Activated CD8-positive, alpha-beta T cell treated with anti-CD3 and anti-CD28 coated beads, Interleukin-2, amount 10 ng/mL, durations not matched to agents 7 days and 5 days (primary cell): ENCODE measurements at places on chromosomes 5 and 9. TPM values are rescaled to one million over a fixed set of nuclear protein-coding genes. Genes with fewer than 3 reads are reported as not detected.

- DNase-seq, result no peak
These were observed 849.9 kb upstream of the SEMA6A start for GRCh38 chr5:117424559-117424958.

DNA sequence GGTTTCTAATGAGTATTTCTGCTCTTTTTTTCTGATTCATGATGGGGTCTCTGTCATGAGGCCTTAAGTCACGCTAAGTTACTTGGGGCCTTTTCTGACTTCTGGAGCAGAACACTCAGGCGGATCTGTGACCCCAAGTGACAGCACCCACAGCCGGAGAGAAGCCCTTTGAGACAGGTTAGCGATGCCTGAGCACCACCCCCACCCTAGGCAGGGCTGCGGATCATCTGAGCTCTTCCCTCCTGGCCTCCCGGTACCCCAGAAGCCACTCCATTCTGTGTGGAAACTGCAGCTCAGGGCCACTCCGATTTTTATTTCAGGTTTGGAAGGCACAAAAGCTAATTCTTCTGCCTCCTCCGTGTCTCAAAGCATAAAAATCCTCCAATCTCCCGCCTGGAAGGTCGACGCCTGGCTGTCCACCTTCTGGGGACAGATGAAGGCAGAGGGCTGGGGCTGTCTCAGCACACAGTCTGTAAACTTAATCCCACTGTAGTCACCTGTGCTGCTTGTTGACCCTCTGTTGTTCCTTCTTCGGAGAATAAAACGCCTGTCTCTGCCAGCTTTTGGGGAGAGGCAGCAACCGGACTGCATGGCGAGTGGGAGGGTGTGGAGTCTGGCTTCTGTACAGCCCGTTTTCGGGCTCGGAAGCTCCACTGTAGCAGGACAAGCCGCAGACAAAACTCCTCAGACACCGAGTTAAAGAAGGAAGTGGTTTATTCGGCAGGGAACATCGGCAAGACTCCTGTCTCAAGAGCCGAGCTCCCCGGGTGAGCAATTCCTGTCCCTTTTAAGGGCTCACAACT lies 88.8 kb downstream of the SPRY4 start:
- no peak for DNase-seq

The IRX2 gene
- total RNA-seq, result not detected

The LCN15 gene
- total RNA-seq, result not detected

The QRFP gene
- total RNA-seq, result not detected

GRCh38 chr5:157026789-157027424 lies 32.0 kb downstream of the HAVCR1 start:
- peak; percentile 34 for DNase-seq

DNA sequence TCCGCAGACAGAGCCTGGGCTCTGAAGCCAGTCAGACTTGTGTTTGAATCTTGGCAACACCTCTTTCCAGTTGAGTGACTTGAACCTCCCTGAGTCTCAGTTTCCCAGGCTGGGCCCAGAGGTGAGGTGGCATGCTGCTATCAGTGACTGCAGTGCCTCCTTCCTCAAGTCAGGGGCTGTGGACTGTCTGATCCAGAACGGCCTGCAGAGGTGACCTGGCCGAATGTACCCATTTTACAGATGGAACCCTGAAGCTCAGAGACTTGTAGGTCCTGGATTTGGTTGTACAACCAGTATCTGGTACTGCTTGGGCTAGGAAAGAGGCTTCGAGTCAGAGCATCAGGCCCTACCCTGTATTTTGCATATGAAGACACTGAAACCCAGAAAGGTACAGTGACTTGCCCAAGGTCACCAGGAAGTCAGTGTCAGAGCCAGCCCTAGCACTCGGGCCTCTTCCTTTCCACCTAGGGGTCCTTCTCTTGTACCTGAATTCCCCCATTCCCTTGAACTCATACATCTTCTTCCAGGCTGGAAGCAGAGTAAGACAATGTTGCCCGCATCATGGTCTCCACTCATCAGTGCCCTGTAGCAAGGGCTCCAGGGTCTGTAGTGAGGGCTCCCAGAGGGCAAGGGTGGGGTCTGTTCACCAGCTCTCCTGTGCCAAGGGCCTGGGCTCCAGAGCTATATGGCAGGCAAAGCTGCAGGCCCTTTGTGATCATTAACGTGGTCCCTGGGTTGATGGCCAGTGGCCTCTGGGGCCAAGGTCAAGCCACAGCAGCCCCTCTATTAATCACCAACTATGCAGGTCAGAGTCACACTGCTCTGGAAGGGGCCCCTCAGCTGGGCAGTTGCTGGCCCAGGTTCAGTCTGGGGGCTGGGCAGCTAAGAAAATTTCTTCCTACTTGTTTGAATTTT lies 28.5 kb downstream of the GSN start:
- no peak for DNase-seq

DNA sequence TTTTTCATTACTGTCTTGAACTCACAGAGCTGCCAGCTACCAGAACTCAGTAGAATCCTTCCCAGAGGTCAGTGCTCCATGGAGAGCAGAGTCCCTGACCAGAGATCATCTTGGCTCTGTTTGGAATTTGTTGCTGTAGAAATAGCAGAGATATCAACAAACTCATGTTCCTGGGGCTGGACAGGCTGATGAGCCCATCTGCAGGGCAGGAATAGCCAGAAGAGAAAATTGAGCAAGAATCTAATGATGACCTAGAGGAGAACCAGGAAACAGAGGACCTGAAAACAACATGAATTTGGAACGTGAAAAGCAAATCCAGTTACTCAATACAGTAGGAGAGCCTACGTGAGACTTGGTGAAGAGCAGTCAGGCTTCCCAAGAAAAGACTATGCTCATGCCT lies 437.8 kb downstream of the PLK2 start:
- no peak for DNase-seq

- DNase-seq, result no peak
These were observed 1037.8 kb downstream of the NR2F1-AS1 start for GRCh38 chr5:92543201-92543600.

DNA sequence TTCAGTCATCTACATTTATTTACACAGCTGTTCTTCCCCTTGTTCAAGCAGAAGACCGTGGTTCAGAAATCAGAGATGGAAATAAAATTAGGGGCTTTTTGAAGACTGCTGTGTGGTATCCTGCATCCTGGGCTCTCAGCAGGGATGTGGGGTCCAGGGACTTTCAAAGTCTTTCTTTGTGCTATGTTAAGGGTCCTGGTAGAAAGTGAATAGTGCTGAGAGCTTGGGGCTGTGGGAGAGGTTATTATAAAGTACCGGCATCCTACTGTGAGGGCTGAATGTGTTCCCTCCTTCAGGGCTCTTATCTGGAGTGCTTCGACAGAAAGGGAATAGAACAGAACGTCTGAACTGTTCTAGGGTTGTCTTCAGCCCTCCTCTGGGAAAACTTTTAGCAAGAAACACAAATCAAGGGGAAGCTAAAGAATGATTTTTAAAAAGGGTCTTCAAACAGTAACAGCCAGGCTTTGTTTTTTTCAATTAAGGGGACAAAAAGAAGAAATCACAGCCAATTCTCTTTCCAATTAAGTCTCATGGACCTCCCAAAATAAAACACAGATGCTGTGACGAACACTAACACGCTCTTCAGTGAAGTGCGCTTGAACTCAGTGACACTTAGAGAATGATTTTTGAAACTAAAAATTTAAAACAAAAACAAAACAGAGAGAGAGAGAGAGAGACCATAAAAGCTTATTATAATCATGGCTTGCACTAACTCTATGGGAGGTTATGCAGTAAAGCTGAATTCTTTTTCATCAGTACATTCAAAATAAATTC lies 15.7 kb upstream of the SLC1A3 start:
- no peak for DNase-seq

DNA sequence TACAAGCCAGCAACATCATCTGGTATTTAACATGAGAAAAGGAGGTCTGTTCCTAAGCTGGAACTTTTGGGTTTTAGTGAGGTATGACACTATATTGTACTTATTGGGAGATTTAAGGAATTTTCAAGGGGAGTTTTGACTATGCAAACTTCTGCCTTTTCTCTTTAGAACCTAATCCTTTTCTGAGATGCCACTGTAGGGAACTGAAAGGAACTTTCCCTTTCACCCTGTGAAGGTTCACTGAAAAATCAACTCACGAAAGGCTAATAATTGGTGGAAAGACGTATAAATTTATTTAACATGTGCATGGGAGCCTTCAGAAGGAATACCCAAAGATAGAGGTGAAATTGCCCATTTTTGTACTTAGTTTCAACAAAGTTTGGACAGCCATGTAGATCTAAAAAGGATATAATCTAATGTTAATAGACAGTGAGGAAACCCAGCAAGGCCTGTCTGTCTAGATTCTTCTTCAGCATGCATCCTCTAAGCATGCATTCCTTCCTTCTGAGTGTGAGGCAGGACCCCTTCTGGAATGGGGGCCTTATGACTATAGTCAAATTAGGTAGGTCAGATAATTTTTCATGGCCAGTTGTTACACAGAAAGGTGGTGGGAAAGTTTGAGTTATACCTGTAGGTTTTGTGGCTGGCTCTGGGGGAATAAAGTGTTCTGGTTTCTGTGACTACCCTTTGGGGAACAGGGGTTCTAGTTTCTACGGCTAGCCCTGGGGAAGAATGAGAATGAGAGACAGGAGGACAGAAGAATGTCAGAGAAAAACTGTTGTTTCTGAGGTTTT lies 200.3 kb downstream of the C9orf152 start:
- DNase-seq, result no peak

The GNA14 gene
- total RNA-seq, result not detected

The IL5 gene
- not detected for total RNA-seq

DNA sequence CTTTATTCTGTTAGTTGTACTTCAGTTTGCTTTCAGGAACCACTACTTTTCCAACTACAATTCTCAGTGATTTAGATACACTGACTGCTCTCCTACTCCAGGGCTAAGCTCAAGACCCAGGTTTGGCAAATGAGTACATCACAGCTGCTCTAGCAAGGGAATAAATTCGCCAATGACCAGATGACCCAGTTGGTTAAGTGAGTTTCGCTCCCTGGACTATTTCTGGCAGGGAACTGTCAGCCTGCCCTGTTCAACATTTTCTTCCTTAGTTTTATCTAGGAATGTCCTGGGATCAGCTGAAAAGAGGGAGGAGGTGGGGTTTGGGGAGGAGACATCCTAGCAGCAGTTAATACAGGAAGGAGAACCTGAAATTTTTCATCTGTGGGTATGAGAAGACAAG lies 6.4 kb upstream of the STARD4 start:
- DNase-seq, result no peak

The PCDHGB7 gene
- not detected for total RNA-seq

The PCDHGA4 gene
- not detected for total RNA-seq

DNA sequence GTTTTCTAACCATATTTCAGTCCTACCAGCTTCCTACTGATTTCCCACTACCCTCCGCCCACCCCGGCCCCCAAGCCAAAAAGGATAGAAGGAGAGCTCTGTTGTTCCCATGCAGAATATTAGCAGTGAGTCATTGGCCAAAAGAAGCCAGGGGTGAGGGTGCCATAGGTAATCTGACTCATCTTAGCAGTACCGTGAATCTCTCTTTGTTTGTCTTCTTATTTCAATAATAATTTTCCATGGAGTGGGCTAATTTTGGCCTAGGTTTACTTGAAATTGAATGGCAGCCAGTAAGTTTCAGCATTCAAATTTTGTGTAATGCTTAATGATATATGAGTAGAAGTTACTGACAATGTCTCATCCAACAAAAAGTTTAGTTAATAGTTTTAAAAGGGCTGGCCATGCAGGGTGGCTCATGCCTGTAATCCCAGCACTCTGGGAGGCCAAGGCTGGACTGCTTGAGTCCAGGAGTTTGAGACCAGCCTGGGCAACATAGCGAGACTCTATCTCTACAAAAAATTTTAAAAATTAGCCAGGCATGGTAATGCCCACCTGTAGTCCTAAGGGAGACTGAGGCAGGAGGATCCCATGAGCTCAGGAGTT lies 74.2 kb downstream of the C9orf152 start:
- no peak for DNase-seq

DNA sequence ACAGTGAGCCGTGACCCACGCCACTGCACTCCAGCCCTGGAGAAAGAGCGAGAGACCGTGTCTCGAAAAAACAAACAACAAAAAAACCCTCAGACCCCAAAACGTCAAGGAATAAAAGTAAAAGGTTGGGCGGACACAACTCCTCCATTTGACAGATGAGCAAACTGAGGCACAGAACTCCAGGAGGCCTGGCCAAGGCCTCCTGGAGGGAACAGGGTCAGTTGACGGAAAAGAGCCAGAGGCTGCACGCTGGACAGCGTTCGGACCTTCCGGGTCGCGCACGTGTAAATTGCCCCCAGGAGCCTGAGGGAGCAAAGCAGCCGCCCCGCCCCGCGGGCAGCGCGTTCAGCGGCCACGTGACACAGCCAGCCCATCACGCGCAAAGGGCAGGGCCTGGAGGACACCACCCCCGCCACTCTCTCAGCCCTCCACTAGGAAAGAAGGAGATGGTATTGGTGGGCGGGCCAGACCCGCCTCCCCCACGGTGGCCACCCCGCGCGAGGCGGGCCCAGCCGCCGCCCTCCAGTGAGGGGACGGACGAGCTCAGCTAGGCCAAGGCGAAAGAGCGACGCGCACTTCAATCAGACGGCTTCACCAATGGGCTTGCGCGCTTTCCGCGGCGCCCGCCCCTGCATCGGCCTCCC lies 81.5 kb downstream of the PTPDC1 start:
- peak; percentile 98 for DNase-seq

The CRB2 gene
- total RNA-seq, result not detected

GRCh38 chr5:31008231-31008630 lies 185.3 kb upstream of the CDH6 start:
- no peak for DNase-seq

DNA sequence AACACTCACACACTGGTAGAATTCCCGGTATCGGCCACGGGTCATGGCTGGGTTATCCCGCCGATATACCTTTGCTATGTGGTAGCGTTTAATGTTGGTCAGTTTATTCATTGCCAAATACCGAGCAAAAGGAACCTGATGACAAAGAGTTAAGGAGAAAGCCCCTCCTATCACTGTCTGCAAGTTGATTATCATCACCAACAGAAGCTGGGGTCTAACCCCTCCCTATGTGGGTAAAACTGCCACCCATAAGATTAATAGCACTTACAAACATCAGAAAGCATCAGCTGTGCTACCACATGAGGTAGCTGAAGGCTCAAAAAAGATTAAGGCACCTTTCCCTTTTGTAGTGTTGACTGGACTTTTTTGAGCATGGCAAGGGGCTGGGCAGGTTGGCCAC lies 5.6 kb upstream of the DND1 start:
- DNase-seq, result no peak

The FBP2 gene
- total RNA-seq, result not detected

GRCh38 chr5:20286512-20286911 lies 298.5 kb upstream of the CDH18 start:
- no peak for DNase-seq

- DNase-seq, result peak; percentile 33
These were observed 37.6 kb upstream of the MAST4 start for GRCh38 chr5:66558560-66558959.

The CLIC3 gene
- total RNA-seq, result 4.8 TPM
